ENCODE measurements at places on chromosomes 13 and 19.

- DNase-seq = no peak
These were observed 242.6 kb downstream of the NDFIP2 start for GRCh38 chr13:79723519-79724024.

DNA sequence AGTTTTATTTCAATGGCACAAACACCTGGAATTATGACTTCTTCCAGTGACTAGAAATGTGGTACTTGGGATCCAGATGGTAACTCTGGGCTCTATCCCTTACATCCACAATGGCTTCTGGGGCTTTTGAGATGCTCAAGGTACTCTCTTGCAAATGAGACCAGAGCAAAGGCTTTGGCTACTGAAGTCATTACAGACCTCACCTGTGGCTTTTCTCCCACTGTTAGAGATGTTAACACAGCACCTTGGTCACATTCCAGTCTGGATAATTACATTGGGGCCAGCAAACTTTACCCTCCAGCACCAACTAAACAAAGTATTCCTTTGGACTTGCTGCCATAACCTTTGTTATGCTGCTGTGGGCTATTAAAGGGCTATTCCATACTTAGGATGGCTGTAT is 6.1 kb downstream of the ENOX1 start:
- DNase-seq = no peak

GRCh38 chr13:70568571-70568970 is 460.3 kb upstream of the KLHL1 start:
- DNase-seq = no peak

DNA sequence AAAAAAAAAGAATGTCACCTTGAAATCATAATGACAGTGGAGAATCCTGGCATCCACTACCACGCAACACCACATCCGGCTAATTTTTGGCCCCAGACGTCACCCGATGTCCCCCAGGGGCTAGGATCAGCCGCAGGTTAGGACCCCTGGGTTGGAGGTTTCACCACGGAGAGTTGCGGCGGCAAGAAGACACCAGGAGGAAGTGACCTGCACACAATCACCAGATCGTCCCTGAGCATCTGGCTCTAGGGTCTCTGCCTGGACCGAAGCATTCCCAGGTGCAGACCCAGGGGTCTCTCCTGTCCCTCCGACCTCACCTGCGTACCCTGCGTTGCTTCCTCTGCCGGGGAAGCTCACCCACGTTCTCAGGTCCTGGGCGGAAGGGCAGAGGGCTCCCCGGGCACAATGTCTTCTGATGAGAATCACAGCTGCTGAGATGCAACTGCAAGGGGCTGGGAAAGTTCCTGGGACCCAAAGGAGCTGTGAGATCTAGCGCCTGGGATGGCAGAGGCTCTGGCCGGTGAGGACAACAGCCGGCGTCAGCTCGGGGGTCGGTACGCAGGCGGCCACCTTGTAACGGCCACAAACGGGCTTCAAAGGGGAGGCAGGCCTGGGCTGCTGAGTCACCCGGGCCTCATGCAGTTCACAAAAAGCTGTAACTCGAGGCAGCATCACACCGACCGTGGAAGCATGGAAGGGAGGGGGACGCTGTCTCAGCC is 111.2 kb downstream of the GADD45B start:
- no peak for DNase-seq

- DNase-seq = no peak
These were observed 2.0 kb downstream of the UHRF1 start for GRCh38 chr19:4911314-4911713.

DNA sequence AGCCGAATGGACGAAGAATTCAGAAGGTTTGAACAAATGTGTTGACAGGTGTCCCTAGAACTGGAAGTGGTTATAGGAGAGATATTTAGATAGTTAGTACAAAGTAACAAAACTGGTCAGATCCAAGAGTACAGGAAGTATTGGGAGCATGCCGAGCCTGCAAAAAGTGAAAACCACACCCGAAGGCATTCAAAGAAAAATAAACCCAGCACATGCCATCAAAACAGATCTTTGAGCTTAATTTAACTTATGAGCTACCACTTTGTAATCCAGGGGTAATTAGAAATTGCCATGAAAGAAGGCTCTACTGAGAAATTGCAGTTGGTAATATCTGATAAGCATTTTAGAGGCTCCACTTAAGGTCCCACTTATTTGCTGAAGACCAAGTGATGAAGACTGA is 214.2 kb downstream of the DNAJC15 start:
- DNase-seq = no peak

DNA sequence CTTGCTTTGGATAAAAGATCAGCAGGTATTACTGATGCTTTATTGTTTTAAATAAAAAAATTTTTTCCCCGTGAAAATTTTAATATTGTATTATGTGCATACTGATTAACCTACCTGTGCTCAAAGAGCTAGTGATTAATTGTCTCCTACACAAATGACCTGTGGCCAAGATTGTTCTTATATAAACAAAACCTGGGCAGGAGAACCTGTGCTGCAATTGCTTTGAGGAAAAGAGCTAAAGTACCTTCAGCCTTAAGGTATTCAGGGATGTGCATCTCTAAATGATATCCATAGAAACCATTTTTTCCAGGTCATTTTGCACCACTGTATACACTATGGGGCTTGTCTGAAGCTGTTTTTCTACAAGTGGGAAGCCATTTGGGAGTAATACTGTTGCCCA is 1.2 kb downstream of the FRY start:
- DNase-seq = no peak

GRCh38 chr19:33193865-33194362 is at the start of gene LRP3:
Gene LRP3 (plus strand): TSS chr19:33194330. CDS start chr19:33194786, 456 bp downstream.
- DNase-seq = no peak

DNA sequence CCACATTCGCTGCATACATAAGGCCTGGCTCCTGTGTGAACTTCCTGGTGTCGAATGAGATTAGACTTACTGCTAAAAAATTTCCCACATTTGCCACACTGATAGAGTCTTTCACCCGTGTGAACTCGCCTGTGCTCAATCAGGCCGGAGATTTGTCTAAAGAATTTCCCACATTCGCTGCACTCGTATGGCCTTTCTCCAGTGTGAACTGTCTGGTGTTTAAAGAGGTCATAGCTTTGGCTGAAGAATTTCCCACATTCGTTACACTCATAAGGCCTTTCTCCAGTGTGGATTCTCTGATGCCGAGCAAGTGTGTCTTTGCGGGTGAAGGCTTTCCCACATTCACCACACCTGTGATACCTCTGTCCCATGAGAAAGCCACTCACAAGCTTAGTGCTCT is 6.5 kb downstream of the ZNF671 start:
- DNase-seq = peak; percentile 29

DNA sequence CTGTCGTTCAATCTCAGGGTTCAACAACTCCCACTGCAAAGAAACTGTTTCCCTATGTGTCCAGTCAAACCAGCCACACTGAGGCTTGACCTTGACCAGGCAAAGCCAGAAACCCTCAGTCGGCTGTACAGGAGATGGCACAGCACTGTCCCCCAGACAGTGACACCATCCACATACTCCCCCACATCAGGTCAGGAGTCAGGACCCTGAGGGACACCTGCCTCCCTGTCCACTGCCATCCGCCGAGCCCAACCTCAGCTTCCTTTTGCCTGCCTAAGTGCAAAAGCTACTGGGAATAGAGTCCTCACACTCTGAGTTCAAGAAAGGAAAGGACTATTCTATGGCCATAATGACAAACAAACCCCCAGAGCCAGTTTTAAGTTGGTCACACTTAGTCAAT is 66.8 kb downstream of the ATP7B start:
- DNase-seq = no peak

- DNase-seq = no peak
These were observed 45.6 kb downstream of the LHFPL6 start for GRCh38 chr13:39557285-39557955.

DNA sequence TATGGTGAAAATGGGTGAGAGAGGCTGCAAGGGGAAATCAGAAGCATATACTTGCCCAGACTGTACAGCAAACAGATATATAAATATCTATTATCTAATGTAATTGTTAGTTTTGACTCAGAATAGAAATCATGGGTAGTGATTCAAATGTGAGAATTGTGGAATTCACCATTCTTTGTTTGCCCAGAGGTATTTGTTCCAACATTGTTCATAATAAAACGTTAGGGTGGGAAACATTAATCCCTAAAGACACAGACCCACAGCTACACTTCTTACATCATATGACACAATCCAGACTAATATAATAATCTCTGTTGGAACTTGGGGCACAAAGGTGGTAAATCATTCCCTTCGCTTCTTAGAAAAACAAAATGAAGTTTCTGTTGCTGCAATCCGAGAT is 646.5 kb upstream of the SLITRK6 start:
- DNase-seq = no peak

DNA sequence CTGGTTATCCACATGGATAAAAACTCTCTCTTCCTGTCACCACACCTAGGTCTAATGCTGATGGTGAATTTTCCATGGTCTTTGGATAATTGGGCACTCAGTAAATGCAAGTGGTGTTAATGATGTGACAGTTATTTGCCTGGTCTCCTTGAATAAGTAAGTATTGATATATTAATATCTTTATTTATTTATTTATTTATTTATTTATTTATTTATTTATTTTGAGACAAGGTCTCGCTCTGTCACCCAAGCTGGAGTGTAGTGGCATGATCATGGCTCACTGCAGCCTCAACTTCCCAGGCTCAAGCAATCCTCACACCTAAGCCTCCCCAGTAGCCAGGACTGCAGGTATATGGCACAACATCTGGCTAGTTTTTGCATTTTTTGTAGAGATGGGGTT is 46.3 kb upstream of the ITM2B start:
- DNase-seq = no peak

GRCh38 chr13:32734511-32734910 is 148.3 kb downstream of the PDS5B start:
- DNase-seq = no peak

- no peak for DNase-seq
These were observed 17.3 kb upstream of the KDM4B start for GRCh38 chr19:4951656-4952055.

DNA sequence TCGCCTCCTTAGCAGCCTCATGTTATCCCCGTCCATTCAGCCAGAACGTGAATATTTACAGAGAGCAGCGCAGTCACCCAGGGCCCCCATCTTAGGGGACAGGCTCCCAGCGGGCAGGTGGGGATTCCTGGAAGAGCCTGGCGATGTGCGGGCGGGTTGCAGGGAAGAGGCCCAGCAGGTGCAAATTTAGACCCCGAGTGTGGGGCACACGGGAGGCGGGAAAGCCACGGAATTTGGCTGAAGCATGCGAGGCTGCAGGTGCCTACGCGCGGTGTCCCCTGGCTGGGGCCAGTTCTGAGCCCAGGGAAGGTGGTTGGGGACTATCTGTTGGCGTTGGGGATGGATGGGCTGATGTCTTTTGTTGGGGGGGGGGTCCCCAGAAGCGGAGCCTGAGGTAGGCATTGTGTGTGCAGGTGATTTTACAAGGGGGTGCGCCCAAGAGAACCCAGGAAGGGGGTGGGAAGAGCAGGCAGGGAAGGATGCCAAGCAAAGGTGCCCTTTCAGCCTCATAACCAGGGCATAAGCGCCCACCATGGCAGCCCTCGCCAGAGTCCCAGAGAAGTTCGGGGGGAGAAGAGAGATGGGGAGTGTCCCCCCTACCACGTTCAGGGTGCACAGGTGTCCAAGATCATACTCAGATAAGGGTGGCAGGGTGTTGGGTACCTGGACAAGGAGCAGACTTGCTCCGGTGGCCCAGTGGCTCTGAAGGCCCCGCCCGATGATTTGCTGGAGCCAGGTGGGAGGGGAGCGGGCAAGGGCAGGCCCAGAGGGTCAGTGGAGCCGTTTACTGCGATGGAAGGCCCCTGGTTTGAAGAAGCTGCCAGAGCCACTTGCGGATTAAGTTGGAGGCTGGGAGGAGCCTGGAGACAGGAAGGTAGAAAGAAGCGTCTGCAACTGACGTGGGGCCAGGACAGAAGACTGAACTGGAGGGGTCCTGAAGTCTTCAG is 1.2 kb downstream of the TPGS1 start:
- no peak for DNase-seq

GRCh38 chr13:79710376-79710775 is 229.4 kb downstream of the NDFIP2 start:
- DNase-seq = no peak

GRCh38 chr19:34731019-34731829 is 2.8 kb upstream of the ZNF181 start:
- no peak for DNase-seq

GRCh38 chr19:45798995-45799517 is 6.4 kb upstream of the DMWD start:
- no peak for DNase-seq

DNA sequence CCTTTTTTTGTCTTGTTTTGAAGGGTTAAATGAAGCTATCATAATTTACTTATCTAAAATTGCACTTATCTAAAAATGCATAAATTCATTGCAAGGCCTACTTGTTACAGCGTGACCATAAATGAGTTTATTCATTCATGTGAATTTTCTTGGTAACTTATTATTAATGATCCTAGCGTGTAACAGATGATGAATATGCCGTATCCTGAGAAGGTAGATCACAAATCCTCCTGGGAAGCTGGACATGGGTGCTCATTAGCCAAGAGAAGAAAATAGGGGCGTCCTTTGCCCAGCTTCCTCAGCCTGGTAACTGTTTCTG is 21.3 kb downstream of the TNFSF11 start:
- DNase-seq = no peak

GRCh38 chr13:113918981-113919701 is 54.7 kb downstream of the C13orf46 start:
- peak; percentile 72 for DNase-seq

DNA sequence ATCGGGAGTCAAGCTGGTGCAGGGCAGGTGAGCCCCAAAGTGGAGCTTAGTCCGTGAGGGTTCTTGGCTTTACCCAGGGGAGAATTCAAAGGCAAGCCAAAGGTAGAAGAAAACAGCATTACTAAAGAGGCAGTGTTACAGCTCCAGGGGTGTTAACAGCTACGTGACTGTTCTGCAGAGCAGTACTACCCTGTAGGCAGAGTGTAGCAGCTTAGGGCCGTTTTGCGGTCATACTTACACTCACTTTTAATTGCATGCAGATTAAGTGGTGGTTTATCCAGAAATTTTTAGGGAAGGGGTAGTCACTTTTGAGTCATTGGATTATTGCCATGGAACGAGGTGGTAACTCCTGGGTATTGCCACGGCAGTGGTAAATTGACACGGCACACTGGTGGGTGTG is 482.2 kb downstream of the SLITRK5 start:
- no peak for DNase-seq

DNA sequence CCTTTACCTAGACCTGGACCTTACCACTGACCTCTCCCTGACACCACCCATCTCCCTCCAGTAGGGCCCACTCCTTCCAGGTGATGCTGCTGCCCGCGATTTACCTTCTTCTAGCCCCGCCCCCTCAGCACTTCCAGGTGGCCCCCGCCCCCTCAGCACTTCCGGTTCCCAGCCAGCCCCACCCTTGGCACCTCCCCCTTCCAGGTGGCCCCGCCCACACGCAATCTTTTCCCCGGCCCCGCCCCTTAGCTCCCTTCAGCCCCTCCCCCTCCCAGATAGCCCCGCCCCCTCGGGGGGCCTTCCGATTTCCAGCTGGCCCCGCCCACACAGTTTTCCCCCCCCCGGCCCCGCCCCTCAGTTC is 586 bp downstream of the LIG1 start:
- DNase-seq = no peak

DNA sequence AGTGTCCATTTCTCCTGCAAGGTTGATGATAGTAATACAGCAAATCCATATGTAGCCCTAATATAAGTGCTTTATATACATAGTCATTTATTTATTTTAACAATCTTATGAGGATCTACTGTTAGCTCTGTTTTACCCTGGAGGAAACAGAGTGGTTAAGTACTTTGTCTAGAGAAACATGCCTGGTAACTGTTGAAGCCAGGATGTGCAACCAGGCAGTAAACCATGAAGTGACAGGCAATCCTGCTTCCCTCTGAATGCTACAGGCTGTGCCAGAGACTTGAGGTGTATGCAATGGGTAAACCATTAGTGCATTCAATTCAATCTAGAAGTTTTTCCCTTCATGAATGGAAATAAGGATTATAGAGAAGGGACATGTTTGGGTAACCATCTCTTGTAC is 911.0 kb downstream of the PCDH17 start:
- no peak for DNase-seq

GRCh38 chr13:113965383-113965874 is 8.4 kb downstream of the C13orf46 start:
- no peak for DNase-seq

All from vagina (tissue), 2 donors.